NCI-H1048 (cell line): ENCODE measurements at places on chromosomes 5 and 9.

DNA sequence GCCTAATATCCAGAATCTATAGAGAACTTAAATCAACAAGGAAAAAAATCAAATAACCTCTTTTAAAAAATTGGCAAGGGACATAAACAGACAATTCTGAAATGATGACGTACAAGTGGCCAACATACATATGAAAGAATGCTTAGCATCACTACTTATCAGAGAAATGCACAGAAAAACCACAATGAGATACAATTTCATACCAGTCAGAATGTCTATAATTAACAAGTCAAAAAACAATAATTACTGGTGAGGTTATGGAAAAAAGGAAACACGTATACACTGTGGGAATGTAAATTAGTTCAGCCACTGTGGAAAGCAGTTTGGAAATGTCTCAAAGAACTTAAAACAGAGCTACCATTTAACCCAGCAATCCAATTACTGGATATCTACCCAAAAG lies 1192.0 kb downstream of the CDH12 start:
- DNase-seq: no peak

DNA sequence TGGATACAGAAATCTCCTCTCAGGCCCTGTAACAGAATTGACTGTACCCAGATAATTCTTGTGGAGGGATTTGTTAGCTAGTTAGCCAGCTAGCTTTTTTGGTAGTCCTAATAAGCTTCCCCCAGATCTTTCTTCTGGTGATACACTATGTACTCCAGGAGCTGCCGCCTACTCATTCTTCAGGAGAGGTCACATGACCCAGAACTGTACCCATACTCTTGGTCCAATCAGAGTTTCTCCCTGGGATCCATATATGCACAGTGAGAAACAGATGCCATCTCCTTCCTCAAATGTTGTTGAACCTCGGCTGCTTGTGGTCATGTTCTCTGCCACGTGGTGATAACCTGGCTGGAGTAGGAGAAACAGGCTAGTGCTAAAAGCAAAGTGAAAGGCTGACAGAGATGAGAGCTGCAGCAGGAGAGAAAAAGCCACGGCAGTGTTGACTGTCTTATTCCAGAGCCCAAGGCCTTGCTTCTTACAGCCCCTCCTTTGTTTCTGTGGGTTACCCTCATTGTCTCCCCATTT lies 123.0 kb upstream of the RFX3 start:
- no peak for DNase-seq

DNA sequence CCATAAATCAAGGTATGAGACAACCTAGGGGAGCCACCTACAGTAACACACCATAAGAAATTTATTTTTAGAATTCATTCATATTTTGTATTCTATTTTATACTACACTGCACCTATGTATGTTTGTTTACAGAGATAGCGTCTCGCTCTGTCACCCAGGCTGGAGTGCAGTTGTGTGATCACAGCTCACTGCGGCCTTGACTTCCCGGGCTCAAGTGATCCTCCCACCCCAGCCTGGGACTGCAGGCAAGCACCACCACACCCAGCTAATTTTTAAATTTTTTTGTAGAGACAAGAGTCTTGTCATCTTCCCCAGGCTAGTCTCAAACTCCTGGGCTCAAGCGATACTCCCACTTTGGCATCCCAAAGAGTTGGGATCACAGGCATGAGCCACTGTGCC lies 25.4 kb downstream of the MAPKAP1 start:
- DNase-seq: no peak

- DNase-seq: no peak
Observed at GRCh38 chr5:124404796-124405195, 341.6 kb downstream of the ZNF608 start.

GRCh38 chr9:124409410-124409809 lies 5.8 kb downstream of the PSMB7 start:
- DNase-seq: no peak

DNA sequence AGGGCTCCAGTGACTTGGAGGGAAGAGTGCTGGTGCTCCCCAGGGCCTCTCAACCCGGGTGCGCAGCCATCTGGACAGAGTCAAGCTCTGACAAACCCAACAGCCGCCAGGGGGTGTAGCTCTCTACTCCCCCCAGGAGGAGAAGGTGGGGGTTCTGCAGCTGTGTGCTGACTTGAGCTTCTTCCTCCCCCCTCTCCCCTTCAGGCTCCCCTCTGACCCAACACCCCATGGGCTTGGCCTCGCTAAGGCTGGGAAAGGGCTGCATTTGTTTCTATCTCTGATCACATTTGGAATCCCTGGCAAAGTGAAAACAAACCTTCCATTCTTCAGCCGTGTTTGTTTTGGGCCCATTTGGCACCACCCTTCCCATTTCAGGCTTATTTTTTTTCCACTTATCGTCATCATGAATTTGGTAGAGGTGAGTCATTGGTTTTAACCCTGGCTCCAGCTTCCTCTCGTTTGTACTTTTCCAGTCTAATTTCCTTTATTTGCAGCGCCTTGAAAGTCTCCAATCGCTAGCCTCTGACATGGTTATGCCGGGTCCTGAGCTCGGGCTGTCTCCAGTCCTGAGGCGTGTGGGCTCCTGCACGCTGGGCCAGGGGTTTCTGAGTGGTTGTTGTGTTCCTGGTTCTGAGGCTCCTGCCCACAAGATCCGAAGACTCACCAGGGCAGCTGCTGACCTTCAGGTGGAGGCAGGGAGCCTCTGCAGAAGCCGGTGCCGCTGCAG lies 36.1 kb downstream of the DAP start:
- no peak for DNase-seq

- DNase-seq: no peak
Observed at GRCh38 chr5:133336121-133336968, 276.0 kb downstream of the FSTL4 start.

GRCh38 chr5:86679949-86680348 lies 62.2 kb downstream of the COX7C start:
- DNase-seq: no peak

GRCh38 chr5:105238561-105238960 lies 1676.0 kb upstream of the NUDT12 start:
- no peak for DNase-seq

DNA sequence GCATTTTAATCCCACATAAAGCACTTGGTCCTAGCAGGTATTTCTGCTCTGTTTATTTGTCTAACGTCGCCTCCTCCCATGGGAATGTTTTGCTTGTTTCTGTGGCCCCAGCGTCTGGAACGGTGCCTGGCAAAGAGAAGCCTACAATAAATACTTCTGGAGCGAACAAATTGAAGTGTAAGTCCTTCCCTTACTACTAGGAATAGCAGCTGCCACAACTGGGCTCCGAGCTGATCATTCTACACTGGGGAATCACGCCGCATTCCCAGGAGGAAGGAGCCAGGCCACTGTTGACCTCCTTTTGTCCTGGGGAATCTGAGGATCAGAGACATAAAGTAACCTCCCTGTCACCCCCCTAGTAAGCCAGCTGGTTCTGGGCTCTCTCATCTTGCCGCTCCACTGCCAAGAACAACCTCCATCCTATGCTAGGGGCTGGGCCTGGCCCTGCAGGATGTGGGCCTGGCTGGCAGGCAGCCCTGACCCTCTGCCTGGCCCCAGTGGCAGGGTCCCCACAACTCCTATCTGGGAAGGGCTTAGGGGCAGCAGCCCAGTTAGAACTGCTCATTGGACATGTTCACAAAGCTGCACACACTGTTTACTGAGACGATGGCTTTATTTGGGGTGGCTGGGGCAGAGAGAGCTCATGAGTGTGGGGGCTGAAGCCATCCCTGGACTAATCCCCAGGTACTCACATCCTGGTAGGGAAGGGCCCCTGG lies 82.8 kb downstream of the GTF3C4 start:
- no peak for DNase-seq

DNA sequence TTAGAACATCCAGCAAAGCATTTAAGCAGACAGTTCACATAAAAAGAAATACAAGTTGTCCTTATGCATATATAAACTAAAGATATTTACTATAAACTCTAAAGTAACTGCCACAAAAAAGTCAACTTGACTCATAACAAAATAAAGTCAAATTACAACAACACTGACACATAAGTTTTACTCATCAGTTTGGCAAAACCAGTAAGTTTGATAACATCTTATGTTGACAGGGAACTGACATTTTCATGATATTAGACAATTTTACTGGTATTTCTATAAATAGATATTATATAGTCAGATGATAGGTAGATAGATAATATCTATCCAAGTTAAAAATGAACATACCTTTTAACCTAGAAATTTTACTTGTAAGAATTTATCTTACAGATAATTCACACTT lies 9.9 kb upstream of the TSLP start:
- no peak for DNase-seq

DNA sequence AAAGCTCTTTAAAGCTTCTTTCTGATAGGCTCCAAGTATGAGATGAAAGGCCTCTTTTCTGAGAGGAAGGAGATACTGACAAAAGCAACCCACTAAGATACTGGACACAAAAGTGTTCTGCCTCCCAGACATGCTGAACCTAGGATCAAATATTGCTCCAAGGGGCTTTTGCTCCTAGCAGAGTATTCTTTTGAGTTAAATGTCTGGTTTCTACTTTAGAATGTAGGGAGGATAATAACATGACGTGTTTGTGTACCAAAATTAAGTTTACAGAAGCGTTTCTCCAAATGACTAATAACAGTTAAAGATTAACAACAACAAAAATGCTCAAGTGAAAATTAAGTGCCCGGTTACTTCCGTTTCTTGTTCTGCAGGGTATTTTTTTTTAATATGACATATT lies 2293.3 kb upstream of the C9orf72 start:
- DNase-seq: no peak

GRCh38 chr9:74824654-74825053 lies 63.1 kb downstream of the TRPM6 start:
- DNase-seq: no peak

- DNase-seq: no peak
Observed at GRCh38 chr5:2511126-2511525, 240.4 kb downstream of the IRX2 start.

DNA sequence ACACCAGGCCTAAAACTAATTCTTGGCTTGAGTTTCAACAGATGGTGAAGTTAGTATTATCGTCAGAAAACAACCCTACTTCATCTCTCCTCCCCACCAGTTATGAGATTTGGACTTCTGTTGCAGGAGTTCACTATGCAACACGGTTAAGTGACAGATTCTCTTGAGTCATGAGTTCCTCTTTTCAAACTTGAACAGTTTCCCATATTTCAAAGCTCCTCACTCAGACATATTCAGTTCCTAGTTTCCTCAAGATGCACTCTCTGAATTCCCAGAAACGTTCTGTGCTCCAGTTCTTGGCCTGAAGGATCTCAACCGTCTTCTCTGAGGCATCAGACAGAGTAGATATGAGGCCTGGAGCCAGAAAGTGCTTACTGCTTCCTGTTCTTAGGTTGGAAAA lies 7.3 kb upstream of the PTGER4 start:
- DNase-seq: no peak

DNA sequence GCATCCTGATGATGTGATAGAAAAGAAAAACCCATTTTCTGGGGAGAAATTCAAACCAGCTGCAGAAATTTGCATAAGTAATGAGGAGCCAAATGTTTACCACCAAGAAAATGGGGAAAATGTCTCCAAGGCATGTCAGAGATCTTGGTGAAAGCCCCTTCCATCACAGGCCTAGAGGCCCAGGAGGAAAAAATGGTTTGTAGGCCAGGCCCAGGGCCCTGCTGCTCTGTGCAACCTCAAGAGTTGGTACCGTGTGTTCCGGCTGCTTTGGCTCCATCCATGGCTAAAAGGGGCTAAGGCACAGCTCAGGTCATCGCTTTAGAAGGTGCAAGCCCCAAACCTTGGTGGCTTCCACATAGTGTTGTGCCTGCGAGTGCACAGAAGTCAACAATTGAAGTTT lies 543.1 kb downstream of the ZNF608 start:
- DNase-seq: no peak

DNA sequence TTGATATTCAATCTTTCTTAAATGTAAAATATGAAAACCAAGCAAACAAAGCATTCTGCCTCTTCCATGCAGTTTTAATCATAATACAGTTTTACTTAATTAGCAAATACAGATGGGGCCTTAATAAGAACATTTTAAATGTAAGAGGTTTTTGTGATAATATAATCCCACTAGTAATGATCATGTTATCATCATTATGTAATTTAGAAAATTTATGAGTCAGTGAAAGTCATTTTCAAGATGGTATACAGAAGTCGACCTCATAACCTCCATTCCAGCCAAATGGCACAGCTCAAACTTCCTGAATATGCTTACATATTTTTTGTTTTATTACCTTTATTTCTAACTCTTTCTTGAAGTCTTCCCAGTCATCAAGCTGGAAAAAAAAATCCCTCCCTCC lies 102.2 kb upstream of the GNA14 start:
- DNase-seq: no peak

- no peak for DNase-seq
Observed at GRCh38 chr5:119275601-119276173, 80.1 kb upstream of the TNFAIP8 start.

DNA sequence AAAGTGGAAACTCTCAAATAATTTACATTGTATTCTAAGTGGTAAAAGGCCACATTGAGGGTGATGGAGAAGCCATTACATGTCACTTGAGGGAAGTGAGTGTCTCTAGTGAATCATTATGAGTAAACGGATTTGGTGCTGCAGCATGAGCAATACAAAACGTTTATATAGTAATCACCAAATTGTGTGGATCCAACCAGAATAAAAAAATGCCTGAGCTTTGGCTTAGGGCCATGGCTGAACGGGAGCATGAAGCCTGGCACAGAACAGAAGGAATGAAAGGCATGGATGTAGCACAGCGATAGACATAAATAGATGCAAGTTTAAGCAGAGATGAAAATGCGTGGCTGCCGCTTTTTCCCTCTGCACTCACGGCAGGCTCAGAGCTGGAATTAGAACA lies 58.3 kb downstream of the PTTG1 start:
- DNase-seq: no peak

- DNase-seq: no peak
Observed at GRCh38 chr9:94507531-94508258, 47.2 kb upstream of the PCAT7 start.

DNA sequence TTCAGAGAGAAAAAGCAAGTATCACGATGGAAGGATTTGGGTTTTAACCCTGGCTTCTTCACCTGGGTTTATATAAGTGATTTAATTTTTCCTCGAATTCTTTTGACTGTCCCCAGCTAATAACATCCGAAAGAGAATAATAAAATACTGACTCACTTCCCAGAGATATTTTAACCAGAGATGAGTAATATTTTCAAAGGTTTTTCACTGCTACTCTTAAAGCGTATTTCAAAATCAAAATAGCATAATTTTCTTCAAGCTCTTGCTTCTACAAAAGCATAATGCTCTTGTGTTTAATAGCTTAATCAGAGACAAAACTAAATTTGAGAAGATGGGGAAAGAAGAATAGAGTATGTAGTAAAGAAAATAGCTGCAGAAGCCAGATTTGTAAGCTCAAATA lies 215.2 kb upstream of the PTGER4 start:
- DNase-seq: no peak

- DNase-seq: no peak
Observed at GRCh38 chr9:112051812-112052211, 123.3 kb downstream of the SUSD1 start.

- DNase-seq: no peak
Observed at GRCh38 chr9:137253717-137254623, 1.2 kb upstream of the NELFB start.
